ENCODE measurements at places on chromosomes 4 and X.

DNA sequence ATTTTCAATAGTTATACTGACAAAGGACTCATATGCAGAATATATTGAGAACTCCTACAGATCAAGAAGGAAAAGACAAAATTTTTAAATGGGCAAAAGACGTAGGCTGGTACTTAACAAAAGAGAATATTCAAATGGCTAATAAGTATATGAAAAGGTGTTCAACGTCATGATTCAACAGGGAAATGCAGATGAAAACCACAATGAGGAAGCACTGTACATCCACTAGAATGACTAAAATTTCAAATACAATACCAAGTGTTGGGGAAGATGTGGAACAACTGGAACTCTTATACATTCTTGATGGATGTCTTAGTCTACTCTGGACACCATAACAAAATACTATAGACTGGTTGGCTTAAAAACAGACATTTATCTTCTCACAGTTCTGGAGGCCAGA lies 1.3 kb upstream of the MRFAP1L1 start:
- DNase-seq = peak; percentile 56

GRCh38 chrX:545452-545885 lies 85.1 kb upstream of the SHOX start:
- DNase-seq = no peak

DNA sequence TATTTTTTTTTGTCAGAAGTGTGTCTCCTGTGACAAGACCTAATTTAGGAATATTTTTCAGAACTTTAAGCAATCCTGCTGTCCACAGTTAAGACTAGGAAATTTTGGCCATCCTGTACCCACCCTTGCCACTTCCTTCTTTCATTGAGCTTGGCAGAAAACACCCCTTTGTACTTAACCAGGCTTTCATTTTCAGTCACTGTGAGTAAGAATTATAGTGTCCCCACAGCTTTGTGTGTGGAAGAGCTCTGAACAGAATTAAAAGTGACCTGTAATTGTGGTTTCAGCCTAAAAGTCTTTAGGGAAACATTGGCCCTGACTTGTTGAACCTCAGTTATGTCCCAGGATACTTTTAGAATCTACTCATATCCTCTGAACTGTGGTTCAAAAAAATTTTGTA lies 153.7 kb upstream of the BMP3 start:
- DNase-seq = no peak

GRCh38 chr4:78704981-78705683 lies 71.0 kb upstream of the BMP2K start:
- no peak for DNase-seq

- no peak for DNase-seq
These were observed 30.6 kb upstream of the KIAA1210 start for GRCh38 chrX:119158226-119158625.
